ENCODE measurements at places on chromosomes 2 and 18. TPM values are rescaled to one million over a fixed set of nuclear protein-coding genes. Genes with fewer than 3 reads are reported as not detected.
A peak's percentile ranks its signal among the peaks of the same experiment; 100 is the strongest.

C2orf15 gene
- total RNA-seq: 2.6 TPM

DNA sequence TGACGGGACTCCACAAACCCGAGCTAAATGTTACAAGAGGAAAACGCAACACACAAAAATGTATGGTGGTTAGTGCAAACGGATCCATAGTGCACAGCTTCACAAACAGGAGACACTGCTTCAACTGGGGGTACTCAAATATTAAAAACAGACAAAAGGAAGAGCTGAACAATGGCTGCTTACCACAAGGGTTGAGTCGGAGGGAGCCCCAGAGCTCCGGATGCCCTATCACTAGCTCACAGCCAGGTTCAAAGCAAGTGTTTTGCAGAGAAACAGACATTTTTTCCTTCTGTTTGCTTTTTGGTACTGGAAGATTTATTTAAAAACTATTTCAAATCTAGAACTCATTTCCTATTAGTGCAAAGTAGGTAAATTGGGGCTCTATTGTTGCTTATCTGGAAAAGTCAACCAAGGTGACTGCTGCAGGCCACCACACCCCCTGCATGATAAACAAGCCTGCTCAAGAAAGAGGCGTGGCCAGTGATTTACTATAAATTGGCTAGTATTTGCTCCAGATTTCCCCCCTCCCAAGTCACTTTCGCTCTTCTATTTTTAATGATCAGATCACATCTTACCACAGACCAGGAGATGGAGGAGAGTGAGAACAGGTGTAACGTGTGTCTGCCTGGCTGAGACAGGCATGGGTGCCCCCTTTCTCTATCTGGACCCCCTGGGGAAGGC is 46.5 kb downstream of the ZAP70 start:
- no peak overlapping the region for H3K27ac ChIP-seq
- no peak overlapping the region for H3K4me3 ChIP-seq
- H3K4me1 ChIP-seq: no peaks in the 10 kb centered on the region
- no peaks in the 10 kb centered on the region for H3K27me3 ChIP-seq

GRCh38 chr18:78913395-78913794 is 66.2 kb upstream of the SALL3 start:
- peaks cover 36% of the 10 kb centered on the region for H3K27me3 ChIP-seq
- no peak overlapping the region for H3K27ac ChIP-seq
- no peak for DNase-seq

DNA sequence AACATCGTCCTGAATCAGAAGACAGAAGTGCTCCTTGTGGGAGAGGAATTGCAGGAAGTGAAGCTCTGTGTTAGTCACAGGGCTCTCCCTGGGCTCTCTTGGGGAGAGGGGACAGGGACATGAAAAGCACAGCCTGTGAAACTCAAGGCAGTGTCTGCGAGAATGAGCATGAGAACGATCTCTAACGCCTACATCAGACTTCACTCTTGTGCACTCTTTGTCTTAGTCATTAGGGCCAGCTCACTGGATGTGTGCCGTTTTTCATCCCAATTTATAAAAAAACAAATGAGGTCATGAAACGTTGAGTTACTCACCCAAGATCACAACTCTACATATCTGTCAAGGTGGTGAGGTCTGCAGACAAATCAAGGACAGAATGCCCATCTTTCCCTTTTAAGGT is 27.0 kb upstream of the TWIST2 start:
- H3K4me1 ChIP-seq: no peaks in the 10 kb centered on the region
- no peaks in the 10 kb centered on the region for H3K36me3 ChIP-seq
- no peak for DNase-seq

GRCh38 chr2:31137211-31138036 is 816 bp downstream of the GALNT14 start:
- no peaks in the 10 kb centered on the region for H3K36me3 ChIP-seq
- peak overlapping the region; percentile 28 for H3K27ac ChIP-seq

DNA sequence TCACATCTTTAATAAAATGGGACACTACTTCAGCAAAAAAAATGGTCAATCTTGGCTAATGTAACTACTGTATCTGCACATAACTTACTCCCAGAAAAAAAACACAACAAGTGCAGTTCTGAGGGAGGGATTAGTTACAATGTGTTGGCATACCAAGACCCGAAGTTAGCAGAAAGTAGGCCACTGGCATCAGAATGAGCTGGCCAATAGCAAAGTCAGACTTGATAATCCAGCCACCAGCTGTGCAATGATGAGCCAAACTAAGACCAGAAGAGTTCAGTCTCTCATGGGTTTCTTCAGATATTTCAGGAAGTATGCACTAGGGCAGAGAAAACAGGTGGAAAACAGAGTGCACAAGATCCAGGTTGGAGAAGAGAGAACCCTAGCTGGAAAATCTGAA is 65.3 kb downstream of the OLA1 start:
- no peak for DNase-seq
- no peaks in the 10 kb centered on the region for H3K27me3 ChIP-seq
- no peak overlapping the region for H3K27ac ChIP-seq
- no peaks in the 10 kb centered on the region for H3K36me3 ChIP-seq

DNA sequence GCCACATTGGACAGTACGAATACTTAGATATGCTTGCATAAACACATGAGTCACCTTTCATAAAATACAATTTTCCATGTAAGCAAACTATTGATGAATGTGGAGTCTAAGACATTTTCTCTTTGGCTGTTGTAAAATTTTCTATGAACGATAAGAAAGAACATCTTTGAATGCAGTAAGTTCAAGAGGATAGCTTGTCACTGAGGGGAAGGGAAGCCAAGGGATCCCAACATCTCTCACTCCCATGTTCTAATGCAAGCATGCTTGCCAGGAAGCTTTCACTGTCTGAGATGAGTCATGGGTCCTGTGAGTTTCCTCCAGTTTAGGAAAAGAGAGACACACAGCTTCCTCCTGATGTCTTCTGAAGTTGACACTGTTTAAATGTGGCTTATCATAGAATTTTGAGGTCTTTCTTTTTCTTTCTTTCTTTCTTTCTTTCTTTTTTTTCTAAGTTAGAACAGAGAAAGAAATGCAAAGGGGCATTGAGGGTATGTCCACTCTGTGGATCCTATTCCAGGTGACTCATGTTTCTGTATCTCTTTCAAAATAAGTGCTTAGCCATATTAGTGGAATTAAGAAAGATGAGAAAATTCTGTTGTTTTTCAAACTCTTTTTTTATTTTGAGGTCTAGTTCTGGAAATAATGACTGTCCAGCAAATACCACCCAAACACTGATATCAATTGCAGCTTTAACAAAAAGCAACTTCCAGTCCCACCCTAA is 146.6 kb downstream of the RDH14 start:
- H3K36me3 ChIP-seq: no peaks in the 10 kb centered on the region
- H3K27ac ChIP-seq: no peak overlapping the region
- H3K4me1 ChIP-seq: no peaks in the 10 kb centered on the region
- no peak overlapping the region for H3K4me3 ChIP-seq
- no peaks in the 10 kb centered on the region for H3K27me3 ChIP-seq
- no peak for DNase-seq

ANKRD36 gene
- total RNA-seq: 64.7 TPM

CHRND gene
- not detected for total RNA-seq

Data from breast epithelium (tissue), 4 donors.